ENCODE measurements at places on chromosomes 12 and 14.

DNA sequence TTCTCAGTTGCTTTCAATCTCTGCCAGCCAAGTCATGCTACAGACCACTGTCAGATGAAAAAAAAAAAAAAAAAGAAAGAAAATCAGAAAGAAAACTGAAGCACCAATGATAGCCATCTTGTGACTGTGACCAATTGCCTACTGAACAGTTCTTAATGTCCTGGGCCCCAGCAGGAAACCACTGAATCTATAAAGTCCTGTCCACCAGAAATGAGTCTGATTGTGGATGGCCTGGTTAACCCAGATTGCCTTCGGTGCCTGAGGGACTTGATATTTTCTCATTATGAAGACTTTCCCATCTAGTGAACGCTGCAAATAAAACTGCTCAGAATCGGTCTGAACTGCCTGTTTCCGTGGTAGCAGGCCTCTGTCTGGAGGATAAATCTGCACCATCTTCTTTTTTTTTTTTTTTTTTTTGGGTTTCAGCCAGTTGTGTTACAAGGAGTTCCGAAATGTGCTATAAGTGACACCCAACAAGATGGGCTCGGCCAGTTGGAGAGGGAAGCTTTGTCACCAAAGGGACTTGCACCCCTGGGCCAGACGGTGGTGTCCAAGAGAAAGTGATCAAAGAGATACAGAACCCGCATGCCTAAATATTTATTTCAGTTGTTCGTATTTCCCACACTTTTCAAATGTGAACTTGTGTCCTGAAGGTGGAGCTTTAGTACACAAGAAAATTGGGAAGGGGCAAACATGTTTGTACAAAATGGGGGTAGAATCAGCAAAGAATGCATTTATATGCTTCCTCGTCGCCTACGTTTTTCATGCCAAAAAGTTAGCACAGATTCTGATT is 3.0 kb upstream of the PLXNC1 start:
- peak; percentile 52 for DNase-seq

- DNase-seq = peak; percentile 41
Observed at GRCh38 chr12:65907513-65907912, 83.2 kb downstream of the HMGA2 start.

GRCh38 chr14:60079723-60080122 is 12.0 kb upstream of the PCNX4 start:
- no peak for DNase-seq

DNA sequence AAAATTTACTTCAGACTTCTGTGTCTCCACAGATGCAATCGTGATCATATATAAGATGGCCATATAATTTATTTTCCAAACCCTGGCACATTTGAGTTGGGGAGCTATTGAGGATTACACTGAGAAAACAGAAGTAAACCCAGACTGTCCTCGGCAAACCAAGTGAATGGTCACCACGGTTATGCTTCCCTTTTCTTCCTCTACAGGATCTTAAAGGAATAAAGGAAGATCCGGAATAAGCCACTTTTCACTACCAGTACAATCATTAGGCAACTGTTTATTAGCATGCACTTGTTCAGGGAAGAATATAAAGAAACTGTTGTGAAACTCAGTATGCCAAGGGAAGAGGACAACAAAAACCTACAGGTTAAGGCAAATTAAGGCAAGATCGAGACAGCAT is 27.6 kb downstream of the SBNO1 start:
- DNase-seq = peak; percentile 25

- no peak for DNase-seq
Observed at GRCh38 chr14:72033365-72033764, 101.1 kb downstream of the RGS6 start.

GRCh38 chr14:35405304-35405996 is 901 bp upstream of the NFKBIA start:
- no peak for DNase-seq

GRCh38 chr14:92607702-92608429 is 94.3 kb downstream of the RIN3 start:
- DNase-seq = no peak

DNA sequence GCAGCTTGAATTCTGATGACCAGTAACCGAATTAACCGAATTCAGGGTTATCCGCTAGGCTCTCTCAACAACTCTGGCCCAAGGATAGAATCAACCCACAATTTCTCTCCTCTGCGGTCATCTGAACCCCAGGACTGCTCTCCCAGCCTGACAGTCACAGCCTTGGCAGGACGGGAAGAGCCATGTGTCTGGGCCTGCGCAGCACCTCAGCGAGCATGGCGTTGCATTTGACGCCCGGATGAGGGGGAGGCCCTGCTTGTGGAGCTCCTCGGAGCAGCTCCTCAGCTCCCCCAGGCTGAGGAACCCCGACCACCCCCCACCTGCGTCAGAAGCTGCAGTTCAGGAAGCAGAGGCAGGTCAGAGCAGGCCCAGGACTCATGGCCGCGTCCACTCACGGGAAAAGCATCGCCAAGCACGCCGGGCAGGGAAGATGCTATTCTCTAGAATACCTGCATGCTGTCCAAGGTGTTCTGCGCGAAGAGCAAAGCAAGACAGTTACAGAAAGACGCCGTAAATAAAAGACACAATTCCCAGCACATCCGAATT is 131.1 kb downstream of the PIWIL1 start:
- DNase-seq = no peak

- DNase-seq = no peak
Observed at GRCh38 chr12:6840761-6841515, at the start of gene GNB3. TSS of gene GNB3 (plus strand) at chr12:6840925. CDS start at chr12:6841288, 363 bp downstream.

- no peak for DNase-seq
Observed at GRCh38 chr12:64065881-64066451, 156.1 kb downstream of the KICS2 start.

GRCh38 chr14:50524060-50524459 is 8.3 kb downstream of the MAP4K5 start:
- peak; percentile 66 for DNase-seq

GRCh38 chr12:27284751-27285150 is 40.7 kb downstream of the STK38L start:
- no peak for DNase-seq

DNA sequence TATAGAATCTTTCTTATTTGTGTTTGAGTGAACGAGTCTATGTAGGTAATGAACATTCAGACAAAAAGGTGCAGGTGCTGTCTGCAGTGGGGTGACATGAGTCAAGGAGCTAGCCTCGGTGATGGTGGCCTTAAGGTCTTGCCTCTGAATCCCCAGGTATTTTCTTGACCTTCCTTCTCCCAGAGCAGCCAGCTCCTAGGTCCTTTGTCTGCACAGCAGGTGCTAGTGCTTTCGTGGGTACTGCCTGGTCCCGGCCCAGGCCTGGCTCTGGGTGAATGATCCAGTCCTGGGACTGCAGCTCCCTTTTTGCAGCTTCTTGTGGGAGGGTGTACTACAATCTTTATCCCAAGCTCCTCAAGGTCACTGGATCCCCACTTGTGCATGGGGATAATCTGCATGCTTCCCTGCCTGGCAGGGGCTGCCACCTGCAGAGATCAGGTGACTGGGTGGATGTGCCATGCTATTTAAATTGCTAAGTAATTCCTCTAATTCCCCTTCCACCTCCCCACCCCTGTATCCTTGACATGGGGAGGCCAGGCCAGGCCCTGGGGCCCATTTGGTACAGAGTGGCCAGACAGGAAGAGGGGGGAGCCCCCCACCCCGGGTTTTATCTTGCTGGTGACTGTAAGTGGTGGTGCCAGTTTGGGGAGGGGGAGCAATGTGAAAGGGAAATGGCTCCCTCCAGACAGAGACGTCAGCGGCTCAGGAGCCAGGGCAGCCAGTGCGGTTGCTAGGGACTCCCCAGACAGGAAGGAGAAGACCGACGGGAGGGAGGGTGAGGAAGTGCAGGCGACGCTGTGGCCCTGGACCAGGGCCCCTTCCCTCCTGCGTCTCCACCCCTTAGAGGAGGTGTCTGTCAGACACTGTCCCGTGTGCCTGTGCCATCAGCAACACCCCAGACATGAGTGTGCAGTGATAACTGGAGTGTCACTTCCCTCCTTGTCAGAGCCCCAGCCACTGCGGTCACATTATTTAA is 6.7 kb downstream of the VASH1 start:
- peak; percentile 94 for DNase-seq

DNA sequence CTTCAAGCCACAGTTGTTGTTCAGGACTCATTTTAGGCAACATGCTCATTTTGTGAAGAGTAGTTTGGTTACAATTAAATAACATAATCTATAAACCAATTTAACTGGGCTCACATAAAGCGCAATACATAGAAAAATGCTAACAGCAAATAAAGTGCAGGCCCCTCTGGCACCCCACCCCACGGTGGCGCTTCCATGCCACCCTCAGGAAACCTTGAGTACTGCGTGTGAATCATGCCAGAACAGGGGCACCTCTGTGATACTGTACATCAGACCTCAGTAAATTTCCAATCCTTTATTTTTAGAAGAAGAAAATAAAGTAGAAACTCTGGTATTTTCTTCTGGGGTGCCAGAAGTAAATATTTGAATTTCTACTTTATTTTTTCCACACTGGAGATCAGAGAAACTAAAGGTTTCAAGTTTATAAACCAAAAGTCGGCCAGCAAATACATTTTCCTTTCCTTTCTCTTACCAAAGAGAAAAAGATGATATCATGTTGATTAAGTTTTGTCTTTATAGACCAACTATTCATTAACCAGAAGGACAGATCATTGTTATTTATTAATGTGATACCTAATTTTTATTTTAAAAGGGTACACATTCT is 316.8 kb downstream of the PAWR start:
- DNase-seq = peak; percentile 16

GRCh38 chr14:70935135-70935534 is 27.9 kb downstream of the PCNX1 start:
- DNase-seq = no peak

GRCh38 chr12:10170216-10170615 is 1.7 kb downstream of the OLR1 start:
- no peak for DNase-seq

GRCh38 chr12:88982694-88983093 is 369.6 kb downstream of the DUSP6 start:
- no peak for DNase-seq

GRCh38 chr14:104871656-104872468 is 6.8 kb downstream of the CEP170B start:
- no peak for DNase-seq

GRCh38 chr12:76680940-76681339 is 83.0 kb upstream of the ZDHHC17 start:
- DNase-seq = no peak

GRCh38 chr12:48175613-48176416 is 7.6 kb upstream of the CCDC184 start:
- no peak for DNase-seq

GRCh38 chr12:124709722-124710687 is 142.6 kb upstream of the NCOR2 start:
- no peak for DNase-seq

DNA sequence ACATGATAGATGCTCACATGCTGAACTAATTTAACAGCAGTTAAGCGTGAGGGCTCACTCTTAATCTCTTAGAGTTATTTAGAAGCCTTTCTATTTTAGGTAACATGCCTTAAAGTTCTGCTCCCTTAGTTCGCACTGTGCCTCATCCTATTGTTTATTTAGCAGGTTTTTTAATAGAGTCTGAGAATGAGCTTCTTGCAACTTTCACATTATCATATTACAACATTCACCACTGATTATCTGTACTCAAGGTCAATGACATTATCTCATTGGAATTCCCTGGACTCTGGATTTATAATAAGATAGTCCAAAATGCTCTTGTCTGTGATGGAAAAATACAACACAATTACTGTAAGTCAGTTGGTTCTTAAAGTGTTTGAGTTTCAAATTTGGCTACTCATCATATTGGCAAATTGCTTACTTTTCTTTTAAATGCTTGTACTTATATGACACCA is 183.6 kb upstream of the SLC38A2 start:
- no peak for DNase-seq

- no peak for DNase-seq
Observed at GRCh38 chr14:92632546-92633273, 115.7 kb downstream of the LGMN start.

GRCh38 chr14:37090026-37090425 is 82.4 kb downstream of the SLC25A21 start:
- no peak for DNase-seq

DNA sequence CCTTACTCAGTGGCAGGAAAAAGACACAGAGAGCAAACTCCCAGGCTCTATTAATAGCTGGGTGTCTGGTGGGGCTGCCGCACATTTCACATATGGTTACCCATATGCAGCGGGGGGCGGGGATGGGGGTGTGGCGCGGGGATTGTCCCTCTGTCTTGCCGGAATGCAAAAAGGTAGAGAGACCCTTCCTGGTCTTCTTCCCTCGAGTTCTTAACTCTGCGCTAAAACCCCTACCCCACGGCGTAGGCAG is 1.7 kb downstream of the PRMT8 start:
- no peak for DNase-seq

DNA sequence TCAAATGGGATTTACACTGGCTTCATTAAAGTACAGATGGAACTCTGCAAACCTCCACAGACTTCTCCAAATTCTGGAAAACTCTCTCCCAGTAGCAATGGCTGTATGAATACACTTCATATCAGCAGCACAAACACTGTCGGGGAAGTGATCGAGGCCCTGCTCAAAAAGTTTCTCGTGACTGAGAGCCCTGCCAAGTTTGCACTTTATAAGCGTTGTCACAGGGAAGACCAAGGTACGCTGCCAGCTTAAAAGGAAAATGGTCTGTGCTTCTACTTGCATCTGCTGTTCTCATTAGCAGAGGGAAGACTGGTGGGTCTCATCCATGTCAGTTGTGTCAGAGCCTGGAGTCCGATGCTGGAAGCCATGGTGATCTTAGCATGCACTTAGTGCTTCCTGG is 71.0 kb downstream of the GNS start:
- no peak for DNase-seq

- DNase-seq = peak; percentile 65
Observed at GRCh38 chr12:28583701-28584261, 393.5 kb downstream of the CCDC91 start.

GRCh38 chr12:107439026-107439738 is 246.4 kb upstream of the PWP1 start:
- no peak for DNase-seq

DNA sequence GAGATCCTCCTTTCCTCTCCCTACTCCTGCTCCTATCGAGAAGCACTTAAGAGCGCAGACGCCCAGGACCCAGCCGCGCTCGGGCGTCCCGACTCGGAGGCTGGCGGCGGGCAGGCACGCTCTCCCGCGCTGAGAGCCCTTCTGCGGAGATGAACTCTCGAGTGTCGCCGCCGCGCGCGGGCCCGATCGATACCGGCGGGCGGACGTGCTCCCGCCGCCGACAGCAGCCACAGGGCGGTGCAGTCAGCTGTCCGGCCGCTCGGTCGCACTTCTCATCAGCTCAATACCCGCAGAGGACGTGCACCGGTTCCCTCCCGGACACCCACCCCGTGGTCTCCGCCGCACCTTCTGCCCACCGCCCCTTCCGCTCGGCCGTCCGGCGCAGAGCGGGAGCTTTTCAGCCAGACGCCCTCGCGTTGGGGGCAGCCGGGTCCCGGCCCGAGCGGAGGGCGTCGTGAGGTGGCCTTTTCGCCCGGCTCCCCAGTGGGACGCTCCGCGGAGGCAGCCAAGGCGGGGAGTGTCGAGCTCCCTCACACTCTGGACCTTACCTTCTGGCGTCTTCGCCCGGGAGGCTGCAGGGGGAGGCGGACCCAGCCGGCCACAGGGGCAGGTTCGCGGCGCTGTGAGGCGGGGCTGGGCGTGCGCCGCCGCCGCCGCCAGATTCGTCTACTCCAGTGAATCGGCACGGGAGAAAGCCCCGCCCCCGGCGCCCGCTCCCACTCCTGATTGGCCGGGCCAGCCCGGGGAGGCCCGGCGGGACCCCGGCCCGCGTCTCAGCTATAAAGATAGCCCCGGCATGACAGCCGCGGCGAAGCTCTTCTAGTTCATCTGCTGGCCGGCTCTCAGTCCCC is at the start of gene INSM2:
Gene INSM2 (plus strand): TSS at position 808 of the 851 bp plus-strand sequence. CDS start 89 bp downstream, outside the sequence.
- DNase-seq = peak; percentile 71

Data from suppressor macrophage treated with lipopolysaccharide for 4 hours (primary cell).